ENCODE measurements at places on chromosomes 16 and 17. TPM values are rescaled to one million over a fixed set of nuclear protein-coding genes. Genes with fewer than 3 reads are reported as not detected.

- no peak for DNase-seq
Measured at GRCh38 chr16:7422036-7422888, 89.6 kb downstream of the RBFOX1 start.

GRCh38 chr17:20920095-20920814 is 122.6 kb downstream of the USP22 start:
- no peak for DNase-seq

GRCh38 chr16:53068423-53068833 is 13.6 kb downstream of the CHD9 start:
- DNase-seq: no peak

- DNase-seq: no peak
Measured at GRCh38 chr17:82283208-82283749, 9.8 kb upstream of the CSNK1D start.

DNA sequence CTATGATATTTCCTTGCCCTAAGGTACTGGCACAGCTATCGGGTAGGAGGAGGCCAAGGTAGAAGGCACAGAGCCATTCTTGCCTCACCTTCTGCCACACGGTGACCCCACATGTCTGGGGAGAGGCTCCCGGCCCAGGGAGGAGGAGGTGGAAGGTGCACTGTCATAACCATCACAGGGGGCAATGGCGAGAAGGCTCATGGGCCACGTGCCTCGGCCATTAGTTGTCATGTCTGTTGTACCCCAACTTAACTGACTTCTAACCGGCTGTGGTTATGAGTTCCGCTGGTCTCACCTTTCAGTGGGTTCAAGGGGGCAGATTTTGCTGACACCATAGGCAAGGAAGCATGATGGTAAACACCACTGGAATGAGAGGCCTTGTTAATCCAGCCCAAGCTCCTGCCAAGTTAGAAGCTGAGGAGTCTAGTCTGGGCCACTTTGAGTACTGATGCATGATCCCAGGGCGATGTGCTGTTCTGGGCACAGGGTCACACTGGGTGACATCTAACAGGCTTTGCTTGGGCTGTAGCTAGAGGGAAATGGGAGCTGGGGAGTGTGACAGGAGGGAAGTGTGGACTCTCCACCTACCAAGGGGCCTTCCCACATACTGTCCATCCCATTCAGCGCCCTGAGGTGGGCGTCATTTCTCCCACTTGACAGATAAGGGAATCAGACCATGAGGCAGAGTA is 39.6 kb downstream of the HLF start:
- DNase-seq: no peak

- DNase-seq: no peak
Measured at GRCh38 chr17:49201481-49201927, 8.9 kb downstream of the GNGT2 start.

DNA sequence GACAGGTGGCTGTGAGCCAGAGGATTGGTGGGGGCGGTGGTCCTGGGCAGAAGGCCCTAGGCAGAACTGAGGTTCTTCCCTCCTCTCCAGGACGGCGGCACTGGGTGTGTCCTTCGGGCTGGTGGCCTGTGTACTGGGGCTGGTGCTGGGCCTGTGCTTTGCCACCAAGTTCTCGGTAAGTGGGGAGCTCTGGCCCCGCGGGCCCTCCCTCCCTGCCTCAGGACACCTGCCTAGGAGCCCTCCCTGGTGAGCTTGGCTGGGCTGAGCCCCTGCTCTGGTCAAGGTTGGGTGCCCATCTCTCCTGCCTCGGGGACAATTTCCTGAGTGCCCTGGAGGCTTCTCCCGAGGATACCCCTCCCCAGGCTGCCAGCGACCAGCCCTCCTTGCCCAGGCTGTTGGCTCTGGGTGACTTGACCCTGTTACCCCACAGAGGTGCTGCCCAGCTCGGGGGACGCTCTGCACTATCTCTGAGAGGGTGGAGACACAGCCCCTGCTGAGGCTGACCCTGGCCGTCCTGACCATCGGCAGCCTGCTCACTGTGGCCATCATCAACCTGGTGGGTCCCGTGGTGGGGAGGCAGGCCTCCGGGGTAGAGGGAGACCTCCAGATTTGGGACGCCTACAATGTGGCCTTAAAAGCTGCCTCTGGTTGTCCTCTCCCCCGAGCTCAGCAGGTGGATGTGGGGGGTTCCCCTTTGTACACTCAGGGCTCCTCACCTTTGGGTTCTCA is 42.0 kb downstream of the ADCY7 start:
- no peak for DNase-seq

GRCh38 chr16:10103118-10103517 is 79.1 kb downstream of the GRIN2A start:
- DNase-seq: no peak

DNA sequence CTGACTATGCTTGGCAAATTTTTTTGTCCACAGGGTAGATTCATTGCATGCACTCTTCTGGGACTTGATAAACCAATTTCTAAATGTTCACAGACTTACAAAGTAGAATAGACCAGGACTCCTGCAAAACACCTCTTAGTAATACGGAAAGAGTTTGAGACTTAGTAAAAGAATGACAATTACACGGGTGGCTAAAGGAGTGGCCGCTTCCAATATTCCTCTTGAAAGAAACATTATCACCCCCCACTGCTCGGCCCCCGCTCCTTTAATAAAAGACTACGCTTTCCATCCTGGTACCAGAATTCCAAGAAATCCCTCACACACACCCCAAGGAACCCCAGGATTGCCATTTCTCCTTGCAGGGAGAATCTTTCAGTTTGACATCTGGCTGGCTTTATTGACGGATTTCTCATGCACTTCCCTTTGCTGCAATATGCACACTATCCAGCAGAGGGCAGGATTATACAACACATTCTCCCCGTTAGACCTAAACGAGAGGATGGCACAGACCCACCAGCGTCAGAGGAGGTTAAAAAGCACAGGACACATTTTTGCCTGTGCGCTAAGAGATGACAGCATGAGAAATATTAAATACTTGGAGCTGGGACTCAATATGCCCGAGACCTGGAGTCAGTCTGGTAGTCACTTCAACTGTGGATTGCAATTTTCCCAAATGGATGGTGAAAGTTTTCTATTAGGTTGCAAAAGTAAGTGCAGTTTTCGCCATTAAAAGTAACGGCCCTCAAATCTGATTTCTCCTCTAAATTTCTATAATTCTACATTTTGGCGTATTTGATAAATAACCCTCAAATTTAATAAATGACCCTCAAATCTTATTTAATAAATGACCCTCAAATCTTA is 46.6 kb upstream of the NUDT7 start:
- peak; percentile 83 for DNase-seq

- DNase-seq: no peak
Measured at GRCh38 chr17:19485800-19486340, 47.8 kb upstream of the SLC47A1 start.

- peak; percentile 80 for DNase-seq
Measured at GRCh38 chr17:21511363-21512195, 135.4 kb downstream of the KCNJ12 start.

- DNase-seq: no peak
Measured at GRCh38 chr17:78140169-78141051, 5.8 kb upstream of the C17orf99 start.

DNA sequence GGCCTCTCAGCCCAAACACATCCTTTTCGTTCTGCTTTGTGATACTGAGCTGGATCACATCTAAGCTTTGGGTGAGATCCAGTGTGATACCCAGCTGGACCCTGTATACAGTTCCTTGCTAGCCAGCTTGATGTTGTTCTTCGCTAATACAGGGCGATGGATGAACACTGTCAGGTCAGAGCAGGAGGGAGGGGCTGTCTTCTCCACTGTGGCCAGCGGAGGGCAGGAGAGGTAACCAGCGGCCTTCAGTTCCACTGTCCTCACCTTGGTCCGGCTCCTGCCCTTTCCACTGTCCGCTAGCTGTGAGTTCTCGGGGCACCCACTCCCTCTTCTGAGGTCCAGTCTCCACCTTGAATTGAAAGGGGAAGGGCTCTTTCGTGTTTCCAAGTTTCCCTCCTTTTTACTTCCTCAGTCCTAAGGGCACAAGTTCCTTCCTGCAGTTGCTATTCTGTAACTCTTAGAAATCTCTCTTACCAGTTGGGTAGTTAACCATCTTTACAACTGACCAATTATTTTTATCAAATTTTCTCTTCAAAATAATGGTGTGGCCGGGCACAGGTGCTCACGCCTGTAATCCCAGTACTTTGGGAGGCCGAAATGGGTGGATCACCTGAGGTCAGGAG is 3.0 kb upstream of the ZNF213 start:
- DNase-seq: no peak

CHD9NB gene
- total RNA-seq: 0.73 TPM

TM4SF5 gene
- total RNA-seq: not detected

SLC26A11 gene
- 10.1 TPM for total RNA-seq

SAP30BP gene
- 39.2 TPM for total RNA-seq

FN3K gene
- 13.9 TPM for total RNA-seq

PNMT gene
- 1.5 TPM for total RNA-seq

SPG7 gene
- total RNA-seq: 102 TPM

COIL gene
- total RNA-seq: 16.8 TPM

CACNG5 gene
- total RNA-seq: 14.7 TPM
